Naive thymus-derived CD4-positive, alpha-beta T cell (primary cell): ENCODE measurements at places on chromosomes 5 and 9. TPM values are rescaled to one million over a fixed set of nuclear protein-coding genes. Genes with fewer than 3 reads are reported as not detected.

CCL19 gene
- not detected for polyA plus RNA-seq

ZNF883 gene
- polyA plus RNA-seq: 1.4 TPM

CEL gene
- polyA plus RNA-seq: not detected

MARVELD2 gene
- 0.37 TPM for polyA plus RNA-seq

SHROOM1 gene
- not detected for polyA plus RNA-seq

TRMT10B gene
- polyA plus RNA-seq: 21.7 TPM

CORO2A gene
- polyA plus RNA-seq: 9.0 TPM

TNPO1 gene
- polyA plus RNA-seq: 74.4 TPM

ARSB gene
- polyA plus RNA-seq: 4.5 TPM

PCAT7 gene
- not detected for polyA plus RNA-seq

KIF20A gene
- not detected for polyA plus RNA-seq

CCDC183 gene
- 0.35 TPM for polyA plus RNA-seq

EXOC3 gene
- 47.5 TPM for polyA plus RNA-seq

PDE6A gene
- polyA plus RNA-seq: 0.11 TPM

FAM151B gene
- 0.11 TPM for polyA plus RNA-seq

NR5A1 gene
- not detected for polyA plus RNA-seq

CD274 gene
- polyA plus RNA-seq: 2.0 TPM

IDNK gene
- 10.7 TPM for polyA plus RNA-seq

- H3K36me3 ChIP-seq: no peaks in the 10 kb centered on the region
- H3K4me1 ChIP-seq: no peaks in the 10 kb centered on the region
- H3K27ac ChIP-seq: no peak overlapping the region
Measured at GRCh38 chr5:159552751-159553150, 222.5 kb upstream of the IL12B start.

DNA sequence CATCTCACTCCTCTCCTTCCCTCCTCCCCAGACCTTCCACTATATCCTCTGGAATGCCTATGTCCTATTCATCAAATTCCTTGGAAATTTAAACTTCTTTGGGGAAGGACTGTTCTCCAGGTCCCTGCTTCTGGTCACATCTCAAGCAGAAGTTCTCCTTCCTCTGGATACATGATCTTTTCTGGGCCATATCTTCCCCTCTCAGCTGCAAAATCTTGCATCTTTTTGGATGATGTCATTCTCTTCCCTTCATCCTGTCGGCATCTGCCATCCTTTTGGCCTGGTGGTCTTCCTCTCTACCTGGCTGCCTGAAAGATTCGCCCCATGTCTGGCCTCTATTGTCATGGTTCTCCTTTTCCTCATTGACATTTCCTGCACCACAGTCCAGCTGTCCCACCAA lies 5.2 kb upstream of the DIRAS2 start:
- H3K27ac ChIP-seq: no peak overlapping the region
- H3K4me3 ChIP-seq: no peak overlapping the region
- H3K36me3 ChIP-seq: no peaks in the 10 kb centered on the region
- H3K4me1 ChIP-seq: no peaks in the 10 kb centered on the region

- no peak for DNase-seq
- no peak overlapping the region for H3K27ac ChIP-seq
- H3K36me3 ChIP-seq: no peaks in the 10 kb centered on the region
- H3K4me3 ChIP-seq: no peak overlapping the region
- no peaks in the 10 kb centered on the region for H3K4me1 ChIP-seq
- no peaks in the 10 kb centered on the region for H3K27me3 ChIP-seq
Measured at GRCh38 chr9:13032585-13032984, 246.9 kb downstream of the MPDZ start.

GRCh38 chr9:72960446-72960845 lies 7.6 kb upstream of the ALDH1A1 start:
- H3K4me1 ChIP-seq: no peaks in the 10 kb centered on the region
- DNase-seq: no peak
- H3K27ac ChIP-seq: no peak overlapping the region
- no peaks in the 10 kb centered on the region for H3K36me3 ChIP-seq
- H3K4me3 ChIP-seq: no peak overlapping the region

DNA sequence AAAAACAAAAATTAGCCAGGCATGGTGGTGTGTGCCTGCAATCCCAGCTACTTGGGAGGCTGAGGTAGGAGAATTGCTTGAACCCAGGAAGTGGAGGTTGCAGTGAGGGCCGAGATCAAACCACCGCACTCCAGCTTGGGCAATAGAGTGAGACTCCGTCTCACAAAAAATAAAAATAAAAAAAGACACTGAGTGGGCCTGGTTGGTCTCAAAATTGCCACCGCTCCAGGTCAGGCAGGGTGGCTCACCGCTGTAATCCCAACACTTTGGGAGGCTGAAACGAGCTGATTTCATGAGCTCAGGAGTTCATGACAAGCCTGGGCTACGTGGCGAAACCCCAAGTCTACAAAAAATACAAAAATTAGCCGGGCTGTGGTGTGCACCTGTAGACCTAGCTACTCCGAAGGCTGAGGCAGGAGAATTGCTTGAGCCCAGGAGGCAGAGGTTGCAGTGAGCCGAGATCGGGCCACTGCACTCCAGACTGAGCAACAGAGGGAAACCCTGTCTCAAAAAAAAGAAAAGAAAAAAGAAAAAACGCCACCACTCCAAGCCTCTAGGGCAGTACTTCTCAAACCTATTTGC lies 1.8 kb downstream of the STK10 start:
- peak overlapping the region; percentile 89 for H3K4me3 ChIP-seq
- DNase-seq: no peak
- H3K27me3 ChIP-seq: no peaks in the 10 kb centered on the region
- peak overlapping the region; percentile 94 for H3K27ac ChIP-seq
- H3K36me3 ChIP-seq: no peaks in the 10 kb centered on the region

- H3K36me3 ChIP-seq: no peaks in the 10 kb centered on the region
- H3K4me1 ChIP-seq: peaks cover 40% of the 10 kb centered on the region
- no peak overlapping the region for H3K4me3 ChIP-seq
- no peak for DNase-seq
- no peak overlapping the region for H3K27ac ChIP-seq
Measured at GRCh38 chr5:160420331-160420610, 1.4 kb upstream of the PTTG1 start.

- DNase-seq: no peak
- H3K4me3 ChIP-seq: no peak overlapping the region
- H3K36me3 ChIP-seq: no peaks in the 10 kb centered on the region
- H3K27me3 ChIP-seq: no peaks in the 10 kb centered on the region
- no peak overlapping the region for H3K27ac ChIP-seq
- H3K4me1 ChIP-seq: no peaks in the 10 kb centered on the region
Measured at GRCh38 chr9:94086486-94087345, 2.5 kb downstream of the PTPDC1 start.

GRCh38 chr9:136351252-136351800 lies 12.2 kb downstream of the DNLZ start:
- H3K4me1 ChIP-seq: no peaks in the 10 kb centered on the region
- H3K27me3 ChIP-seq: no peaks in the 10 kb centered on the region
- no peak overlapping the region for H3K27ac ChIP-seq
- H3K4me3 ChIP-seq: no peak overlapping the region
- DNase-seq: no peak

- no peaks in the 10 kb centered on the region for H3K4me1 ChIP-seq
- H3K27me3 ChIP-seq: no peaks in the 10 kb centered on the region
- DNase-seq: no peak
- H3K36me3 ChIP-seq: no peaks in the 10 kb centered on the region
- H3K27ac ChIP-seq: no peak overlapping the region
- H3K4me3 ChIP-seq: no peak overlapping the region
Measured at GRCh38 chr5:39650008-39650762, 225.4 kb upstream of the DAB2 start.

DNA sequence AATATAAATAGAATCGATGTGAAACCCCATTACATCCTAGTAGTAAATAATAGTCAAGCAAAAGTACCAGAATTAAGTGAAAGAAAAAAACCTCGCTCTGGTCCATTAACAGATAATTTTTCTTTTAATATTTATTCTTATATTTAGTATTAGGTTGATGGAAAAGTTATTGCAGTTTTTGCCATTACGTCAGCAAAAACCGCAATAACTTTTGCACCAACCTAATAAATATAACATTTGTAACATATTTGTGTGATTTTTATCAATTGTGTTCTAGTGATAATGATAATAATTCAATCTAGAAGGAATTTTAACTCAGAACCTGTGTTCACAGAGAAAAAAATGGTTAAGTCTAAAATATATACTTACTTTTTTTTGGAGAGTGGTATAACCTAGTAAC lies 16.1 kb downstream of the RORB start:
- H3K36me3 ChIP-seq: no peaks in the 10 kb centered on the region
- H3K27me3 ChIP-seq: no peaks in the 10 kb centered on the region
- no peak overlapping the region for H3K27ac ChIP-seq
- no peak overlapping the region for H3K4me3 ChIP-seq
- H3K4me1 ChIP-seq: no peaks in the 10 kb centered on the region
- DNase-seq: no peak

DNA sequence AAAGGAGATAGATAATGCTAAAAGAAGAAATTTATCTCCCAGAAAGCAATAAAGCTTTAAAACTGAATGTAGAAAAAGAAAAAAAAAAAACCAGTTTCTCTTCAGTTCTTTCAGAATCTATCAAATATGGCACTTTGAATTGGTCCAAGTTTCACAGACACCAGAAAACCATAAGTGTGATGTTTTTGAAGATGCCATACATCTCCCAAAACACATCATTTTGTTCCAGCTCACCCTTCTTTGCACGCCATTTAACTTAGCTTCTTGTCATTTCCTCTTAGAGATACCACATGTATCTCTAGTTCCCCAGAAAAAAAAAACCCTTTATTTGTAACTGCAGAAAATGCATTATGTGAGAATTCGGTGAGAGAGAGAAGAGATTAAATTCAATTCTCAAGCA lies 46.1 kb upstream of the MAMDC2 start:
- H3K27me3 ChIP-seq: no peaks in the 10 kb centered on the region
- no peaks in the 10 kb centered on the region for H3K4me1 ChIP-seq
- no peaks in the 10 kb centered on the region for H3K36me3 ChIP-seq
- no peak overlapping the region for H3K27ac ChIP-seq
- DNase-seq: no peak

GRCh38 chr9:2691626-2692025 lies 25.7 kb upstream of the KCNV2 start:
- H3K36me3 ChIP-seq: no peaks in the 10 kb centered on the region
- H3K4me1 ChIP-seq: no peaks in the 10 kb centered on the region
- no peaks in the 10 kb centered on the region for H3K27me3 ChIP-seq
- H3K27ac ChIP-seq: no peak overlapping the region

GRCh38 chr9:97673922-97674321 lies 23.2 kb downstream of the XPA start:
- H3K4me3 ChIP-seq: no peak overlapping the region
- no peaks in the 10 kb centered on the region for H3K4me1 ChIP-seq
- no peaks in the 10 kb centered on the region for H3K27me3 ChIP-seq
- peaks cover 88% of the 10 kb centered on the region for H3K36me3 ChIP-seq

- H3K27me3 ChIP-seq: no peaks in the 10 kb centered on the region
- H3K4me3 ChIP-seq: no peak overlapping the region
- DNase-seq: no peak
- H3K36me3 ChIP-seq: no peaks in the 10 kb centered on the region
Measured at GRCh38 chr5:109345699-109346098, 64.1 kb downstream of the PJA2 start.

GRCh38 chr9:77907585-77907984 lies 124.0 kb downstream of the GNAQ start:
- no peaks in the 10 kb centered on the region for H3K27me3 ChIP-seq
- no peak for DNase-seq
- no peaks in the 10 kb centered on the region for H3K36me3 ChIP-seq
- no peak overlapping the region for H3K27ac ChIP-seq
- no peak overlapping the region for H3K4me3 ChIP-seq

DNA sequence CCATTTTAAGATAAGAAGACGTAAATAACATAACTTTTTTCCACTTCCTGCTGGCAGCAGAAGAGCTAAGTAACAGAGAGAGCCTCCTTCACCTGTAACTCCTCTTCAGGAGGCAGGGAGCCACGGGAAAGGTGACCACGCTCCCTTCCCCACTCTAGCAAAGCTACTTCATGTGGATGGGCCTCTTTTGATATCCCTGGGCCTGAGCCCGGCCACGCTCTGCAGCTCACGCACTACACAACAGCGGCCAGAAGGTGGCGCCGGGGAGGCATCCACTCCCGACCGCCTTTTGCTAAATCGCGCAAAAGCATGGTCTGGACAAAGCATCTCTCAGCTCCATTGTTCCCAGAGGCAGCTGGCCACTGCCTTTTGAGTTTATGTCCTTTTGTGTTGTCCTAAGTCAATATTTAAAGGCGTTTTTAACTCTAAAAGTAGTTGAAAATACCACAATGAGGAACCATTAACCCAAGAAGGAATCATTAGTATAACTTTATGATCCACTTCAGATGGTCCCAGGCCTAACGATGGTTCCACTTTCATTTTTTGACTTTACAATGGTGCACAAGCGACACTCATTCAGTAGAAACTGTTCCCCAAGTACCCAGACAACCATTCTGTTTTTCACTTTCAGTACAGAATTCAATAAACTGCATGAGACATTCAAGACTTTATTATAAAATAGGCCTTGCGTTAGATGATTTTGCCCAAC lies 23.6 kb downstream of the CMBL start:
- peak; percentile 48 for DNase-seq
- no peak overlapping the region for H3K27ac ChIP-seq
- H3K27me3 ChIP-seq: no peaks in the 10 kb centered on the region
- H3K36me3 ChIP-seq: no peaks in the 10 kb centered on the region
- H3K4me1 ChIP-seq: no peaks in the 10 kb centered on the region

- H3K27ac ChIP-seq: no peak overlapping the region
- no peaks in the 10 kb centered on the region for H3K4me1 ChIP-seq
- H3K27me3 ChIP-seq: no peaks in the 10 kb centered on the region
- no peak for DNase-seq
- no peaks in the 10 kb centered on the region for H3K36me3 ChIP-seq
Measured at GRCh38 chr5:148816357-148816756, 10.1 kb upstream of the ADRB2 start.

- H3K4me3 ChIP-seq: no peak overlapping the region
- no peaks in the 10 kb centered on the region for H3K4me1 ChIP-seq
- no peaks in the 10 kb centered on the region for H3K36me3 ChIP-seq
- DNase-seq: no peak
- no peaks in the 10 kb centered on the region for H3K27me3 ChIP-seq
- no peak overlapping the region for H3K27ac ChIP-seq
Measured at GRCh38 chr9:127074561-127075548, 47.6 kb downstream of the ANGPTL2 start.

GRCh38 chr9:133729617-133730281 lies 8.4 kb downstream of the SARDH start:
- no peaks in the 10 kb centered on the region for H3K4me1 ChIP-seq
- DNase-seq: no peak
- H3K36me3 ChIP-seq: no peaks in the 10 kb centered on the region
- no peak overlapping the region for H3K4me3 ChIP-seq
- no peaks in the 10 kb centered on the region for H3K27me3 ChIP-seq

GRCh38 chr5:108487951-108488350 lies 106.1 kb upstream of the FBXL17 start:
- H3K36me3 ChIP-seq: no peaks in the 10 kb centered on the region
- no peak for DNase-seq
- no peaks in the 10 kb centered on the region for H3K4me1 ChIP-seq
- no peak overlapping the region for H3K27ac ChIP-seq
- no peak overlapping the region for H3K4me3 ChIP-seq
